ENCODE measurements at places on chromosomes 2 and 18. TPM values are rescaled to one million over a fixed set of nuclear protein-coding genes. Genes with fewer than 3 reads are reported as not detected.

The MAB21L4 gene
- not detected for total RNA-seq

The LRRTM4 gene
- not detected for total RNA-seq

The RNF125 gene
- 0.13 TPM for total RNA-seq

The ITPRIPL1 gene
- total RNA-seq: 9.0 TPM

The CROCC2 gene
- not detected for total RNA-seq

The NAT8 gene
- not detected for total RNA-seq

The GAL3ST2 gene
- 0.31 TPM for total RNA-seq

GRCh38 chr18:39340418-39340817, 1774.8 kb upstream of the CELF4 start:
- H3K4me1 ChIP-seq: no peaks in the 10 kb centered on the region
- H3K4me3 ChIP-seq: no peak overlapping the region
- H3K36me3 ChIP-seq: no peaks in the 10 kb centered on the region
- no peaks in the 10 kb centered on the region for H3K27me3 ChIP-seq

- DNase-seq: no peak
- H3K27me3 ChIP-seq: no peaks in the 10 kb centered on the region
- H3K4me3 ChIP-seq: no peak overlapping the region
These were observed 232.0 kb upstream of the NETO1 start for GRCh38 chr18:73099759-73100158.

DNA sequence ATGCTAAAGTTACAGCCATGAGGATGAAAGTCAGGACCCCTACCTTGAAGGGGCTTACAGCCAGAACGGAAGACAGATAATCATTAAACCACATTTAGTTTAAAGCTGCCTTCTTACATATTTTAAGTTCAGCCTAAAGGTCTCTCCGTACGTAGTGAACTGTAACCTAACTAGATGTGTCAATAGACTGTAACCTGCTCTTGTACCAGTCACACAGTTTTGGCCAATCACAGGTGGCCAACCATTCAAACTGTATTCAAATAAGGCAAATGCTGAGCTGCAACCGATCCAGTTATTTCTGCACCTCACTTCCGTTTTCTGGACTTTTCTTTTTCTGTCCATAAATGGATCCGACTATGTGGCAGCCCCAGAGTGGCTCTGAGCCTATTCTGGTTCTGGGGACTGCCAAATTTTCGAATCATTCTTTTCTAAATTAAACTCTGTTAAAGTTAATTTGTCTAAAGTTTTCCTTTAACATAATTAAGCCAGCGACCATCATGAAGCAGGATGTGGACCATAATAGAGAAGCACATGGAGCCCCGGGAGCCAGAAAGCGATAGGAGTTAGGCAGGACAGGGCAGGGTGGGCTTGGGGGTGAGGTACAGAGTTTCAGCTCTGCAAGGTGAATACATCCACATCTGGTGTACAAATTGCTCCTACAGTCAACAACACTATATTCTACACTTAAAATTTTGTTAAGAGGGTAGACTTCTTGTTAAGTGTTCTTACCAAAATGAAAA, 48.4 kb upstream of the YPEL5 start:
- H3K4me1 ChIP-seq: no peaks in the 10 kb centered on the region
- peaks cover 12% of the 10 kb centered on the region for H3K27me3 ChIP-seq
- H3K36me3 ChIP-seq: no peaks in the 10 kb centered on the region
- H3K27ac ChIP-seq: no peak overlapping the region
- no peak overlapping the region for H3K4me3 ChIP-seq

DNA sequence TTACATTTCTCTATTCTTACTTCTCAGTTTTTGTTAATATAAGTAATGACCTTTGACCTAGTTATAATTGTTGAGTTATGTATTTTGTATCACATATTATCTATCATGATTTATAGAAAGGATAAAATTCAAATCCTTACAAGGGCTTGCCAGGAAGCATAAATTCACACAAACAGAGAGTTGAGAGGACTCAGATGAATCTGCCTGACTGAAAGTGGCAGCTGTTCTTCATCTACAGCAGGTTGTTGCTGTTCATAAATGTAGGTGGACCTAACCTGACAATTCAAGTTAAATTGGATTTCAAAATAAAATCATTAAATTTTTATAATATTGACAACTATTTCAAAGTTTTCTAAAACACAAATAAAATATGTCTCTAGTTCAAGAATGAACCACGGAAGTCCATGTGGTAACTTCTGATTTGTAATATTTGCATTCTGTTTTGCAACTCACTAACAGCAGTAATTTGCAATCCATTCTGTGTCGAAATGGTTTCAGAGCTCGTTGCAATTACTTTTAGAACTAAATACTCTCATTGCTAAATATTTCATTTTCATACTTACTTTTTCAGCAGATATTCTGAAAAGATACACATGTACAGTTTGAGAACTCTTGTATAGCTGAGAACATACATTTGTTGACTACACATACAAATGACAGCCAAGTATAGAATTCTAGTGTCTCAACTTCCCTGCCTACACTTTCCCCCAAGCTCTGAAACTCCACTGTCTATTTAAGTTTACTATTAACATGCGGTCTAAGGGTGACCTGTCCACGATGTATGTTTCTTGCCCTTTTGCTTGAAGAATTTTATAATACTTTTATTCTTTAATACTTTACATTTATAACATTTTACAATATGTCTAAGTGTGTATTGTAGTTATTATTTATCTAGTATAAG, 25.7 kb downstream of the SCN7A start:
- no peak for DNase-seq
- H3K36me3 ChIP-seq: no peaks in the 10 kb centered on the region
- no peak overlapping the region for H3K27ac ChIP-seq
- H3K27me3 ChIP-seq: no peaks in the 10 kb centered on the region

- H3K27ac ChIP-seq: no peak overlapping the region
- no peaks in the 10 kb centered on the region for H3K36me3 ChIP-seq
- H3K4me3 ChIP-seq: no peak overlapping the region
- no peaks in the 10 kb centered on the region for H3K27me3 ChIP-seq
- DNase-seq: no peak
These were observed 111.7 kb downstream of the PIEZO2 start for GRCh38 chr18:11037533-11038240.

- no peaks in the 10 kb centered on the region for H3K4me1 ChIP-seq
- H3K4me3 ChIP-seq: no peak overlapping the region
- DNase-seq: no peak
- no peaks in the 10 kb centered on the region for H3K27me3 ChIP-seq
- H3K36me3 ChIP-seq: no peaks in the 10 kb centered on the region
- no peak overlapping the region for H3K27ac ChIP-seq
These were observed 824.3 kb upstream of the ZEB2 start for GRCh38 chr2:145344076-145344724.

DNA sequence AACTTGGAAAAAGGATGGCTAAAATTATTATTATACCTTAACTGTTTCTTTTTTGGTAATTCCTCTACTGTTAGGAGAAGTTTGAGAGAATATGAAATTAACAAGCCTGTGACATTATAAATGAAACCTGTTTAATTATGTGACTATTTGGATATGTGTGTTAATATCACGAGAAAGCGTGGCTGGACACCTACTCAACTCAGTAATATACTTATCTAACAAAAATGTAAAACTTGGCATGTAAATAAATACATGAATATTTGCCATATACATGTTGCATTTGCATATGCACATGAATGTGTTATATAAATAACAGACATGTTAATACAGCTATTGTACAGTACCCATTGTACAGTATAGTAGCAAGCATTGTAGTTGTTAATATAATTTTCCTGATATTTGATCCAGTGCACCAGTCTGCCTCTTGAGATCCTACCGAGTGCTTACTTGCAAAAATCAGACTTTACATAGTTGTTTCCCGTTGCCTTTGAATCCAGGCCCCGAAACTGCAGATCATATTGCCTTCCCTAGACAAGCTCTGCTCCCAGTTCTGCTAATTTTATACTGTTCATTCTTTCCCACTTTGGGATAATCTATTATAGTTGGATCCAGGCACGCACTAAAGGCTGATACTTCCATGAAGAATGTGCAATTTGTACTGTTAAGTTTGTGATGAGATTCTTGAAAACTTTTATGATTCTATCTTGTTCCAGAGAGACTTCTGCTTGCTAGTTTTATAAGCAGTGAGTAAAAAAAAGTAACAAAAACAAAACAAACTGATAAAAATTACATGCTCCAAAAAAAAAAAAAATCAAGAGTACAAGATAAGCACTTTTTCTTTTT, 395.6 kb downstream of the ARHGAP15 start:
- H3K4me1 ChIP-seq: no peaks in the 10 kb centered on the region
- no peak overlapping the region for H3K4me3 ChIP-seq
- no peak for DNase-seq
- H3K27me3 ChIP-seq: no peaks in the 10 kb centered on the region
- H3K36me3 ChIP-seq: no peaks in the 10 kb centered on the region
- H3K27ac ChIP-seq: no peak overlapping the region

DNA sequence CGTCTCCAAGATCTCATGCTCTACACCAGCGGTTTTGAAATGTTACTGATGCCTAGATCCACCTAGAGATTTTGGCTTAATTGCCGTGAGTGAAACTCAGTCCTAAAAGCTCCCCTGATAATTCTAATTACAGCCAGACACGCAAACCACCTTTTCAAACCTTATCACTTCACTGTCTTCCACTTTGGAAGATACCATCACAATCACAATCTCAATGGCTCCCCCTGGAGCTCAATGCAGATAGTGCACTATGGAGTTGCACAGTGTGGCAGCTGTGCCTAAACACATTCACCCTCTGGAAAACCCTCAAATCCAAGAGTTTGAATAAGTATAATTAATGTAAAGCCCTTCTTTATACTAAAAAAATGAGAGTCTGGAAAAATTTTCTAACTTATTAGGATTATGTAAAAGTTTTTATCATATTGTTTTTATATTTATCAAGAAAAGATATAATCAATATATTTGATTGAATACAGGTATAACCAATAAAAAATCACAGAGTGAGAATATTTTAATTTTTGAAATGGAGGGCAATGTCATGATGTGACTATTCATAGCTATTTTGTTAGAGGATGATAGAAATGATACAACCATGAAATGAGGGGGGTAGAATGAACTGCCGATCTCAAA, 102.9 kb upstream of the SLC8A1 start:
- no peaks in the 10 kb centered on the region for H3K4me1 ChIP-seq
- H3K36me3 ChIP-seq: no peaks in the 10 kb centered on the region

GRCh38 chr18:75607701-75608100, 180.2 kb upstream of the SMIM21 start:
- no peak overlapping the region for H3K4me3 ChIP-seq
- H3K36me3 ChIP-seq: no peaks in the 10 kb centered on the region
- H3K27me3 ChIP-seq: no peaks in the 10 kb centered on the region
- DNase-seq: no peak

DNA sequence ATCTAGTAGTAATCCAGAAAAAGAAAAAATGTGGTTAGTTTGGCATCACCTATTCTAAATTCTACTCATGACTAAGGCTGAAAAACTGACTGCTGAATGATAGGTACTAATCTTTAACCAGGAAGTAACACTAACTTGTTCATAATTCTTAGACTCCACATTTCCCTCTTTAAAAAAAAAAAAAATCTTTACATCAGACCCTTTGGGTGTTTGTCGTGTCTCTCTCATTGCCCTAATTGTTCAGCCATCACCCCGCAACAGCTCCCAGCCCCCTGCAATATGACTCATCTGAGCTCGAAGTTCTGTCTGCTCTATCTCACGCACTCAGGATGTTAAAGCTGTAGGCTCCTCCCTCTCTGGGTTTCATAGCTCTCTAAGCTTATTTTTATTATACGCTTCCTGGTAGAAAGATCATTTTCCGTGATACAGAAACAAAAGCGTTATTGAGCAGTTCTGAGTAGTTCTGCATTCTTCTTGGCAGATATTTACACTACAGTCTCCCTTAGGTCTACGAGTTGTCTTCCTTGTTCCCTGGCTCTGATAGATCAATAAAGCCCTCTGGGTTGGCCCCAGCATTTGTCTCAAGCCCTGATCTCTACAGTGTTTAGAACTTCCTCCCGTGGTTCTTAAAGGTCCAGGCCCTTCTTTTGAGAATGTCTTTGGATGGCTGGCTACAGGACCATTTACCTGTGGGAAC, 95.6 kb downstream of the TNFRSF11A start:
- no peaks in the 10 kb centered on the region for H3K36me3 ChIP-seq
- H3K27ac ChIP-seq: peak overlapping the region; percentile 76
- 0 out of 2 replicates have a peak, but pooled peaks cover 3% of the 10 kb centered on the region for H3K4me1 ChIP-seq
- H3K27me3 ChIP-seq: no peaks in the 10 kb centered on the region
- H3K4me3 ChIP-seq: peak overlapping the region; percentile 16

GRCh38 chr2:118670838-118671237, 176.6 kb downstream of the EN1 start:
- no peak for DNase-seq
- H3K27ac ChIP-seq: no peak overlapping the region
- H3K27me3 ChIP-seq: no peaks in the 10 kb centered on the region
- peaks cover 3% of the 10 kb centered on the region for H3K4me1 ChIP-seq
- H3K4me3 ChIP-seq: no peak overlapping the region

DNA sequence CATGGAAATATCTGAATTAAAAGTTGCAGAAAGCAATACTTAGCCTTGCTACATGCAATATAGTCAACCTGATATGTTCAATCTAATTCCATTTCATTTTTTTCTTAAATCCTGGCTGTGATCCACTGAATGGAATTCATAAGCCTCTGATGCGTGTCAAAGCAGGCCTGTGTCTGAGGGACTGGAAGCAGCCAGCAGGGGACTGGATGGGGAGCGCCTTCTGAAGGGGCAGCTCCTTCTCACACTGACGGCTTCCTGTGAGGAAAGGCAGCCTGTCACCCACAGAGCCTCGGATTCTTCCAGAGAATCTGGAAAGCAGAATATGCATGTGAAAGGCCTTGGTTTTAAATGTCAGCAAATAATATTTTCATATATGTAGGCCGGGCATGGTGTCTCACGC, 73.5 kb downstream of the KCNF1 start:
- H3K4me1 ChIP-seq: no peaks in the 10 kb centered on the region
- no peak for DNase-seq
- no peak overlapping the region for H3K27ac ChIP-seq

GRCh38 chr18:47050468-47050867, 15.0 kb upstream of the ELOA2 start:
- H3K4me3 ChIP-seq: no peak overlapping the region
- DNase-seq: peak; percentile 35
- 0 out of 3 replicates have a peak, but pooled peaks cover 2% of the 10 kb centered on the region for H3K27me3 ChIP-seq
- no peak overlapping the region for H3K27ac ChIP-seq

GRCh38 chr2:207203056-207203455, 37.3 kb upstream of the KLF7 start:
- no peak for DNase-seq
- no peak overlapping the region for H3K4me3 ChIP-seq
- H3K36me3 ChIP-seq: no peaks in the 10 kb centered on the region
- no peak overlapping the region for H3K27ac ChIP-seq
- H3K4me1 ChIP-seq: no peaks in the 10 kb centered on the region

GRCh38 chr18:21386523-21387240, 144.7 kb downstream of the GREB1L start:
- no peak overlapping the region for H3K4me3 ChIP-seq
- DNase-seq: no peak
- no peaks in the 10 kb centered on the region for H3K36me3 ChIP-seq
- H3K4me1 ChIP-seq: no peaks in the 10 kb centered on the region

GRCh38 chr2:159573846-159574606, 42.3 kb downstream of the BAZ2B start:
- DNase-seq: no peak
- H3K4me3 ChIP-seq: no peak overlapping the region
- no peaks in the 10 kb centered on the region for H3K4me1 ChIP-seq
- no peaks in the 10 kb centered on the region for H3K36me3 ChIP-seq
- no peaks in the 10 kb centered on the region for H3K27me3 ChIP-seq
- H3K27ac ChIP-seq: no peak overlapping the region

- no peak overlapping the region for H3K27ac ChIP-seq
- peaks cover 32% of the 10 kb centered on the region for H3K27me3 ChIP-seq
- no peaks in the 10 kb centered on the region for H3K36me3 ChIP-seq
- DNase-seq: no peak
These were observed 122.1 kb upstream of the HS6ST1 start for GRCh38 chr2:128440666-128441340.

- no peak overlapping the region for H3K27ac ChIP-seq
- H3K4me1 ChIP-seq: no peaks in the 10 kb centered on the region
- no peak for DNase-seq
- H3K36me3 ChIP-seq: no peaks in the 10 kb centered on the region
- no peak overlapping the region for H3K4me3 ChIP-seq
These were observed 83.9 kb upstream of the PGAP1 start for GRCh38 chr2:197010200-197011020.
